ENCODE measurements at places on chromosomes 5 and 9.

DNA sequence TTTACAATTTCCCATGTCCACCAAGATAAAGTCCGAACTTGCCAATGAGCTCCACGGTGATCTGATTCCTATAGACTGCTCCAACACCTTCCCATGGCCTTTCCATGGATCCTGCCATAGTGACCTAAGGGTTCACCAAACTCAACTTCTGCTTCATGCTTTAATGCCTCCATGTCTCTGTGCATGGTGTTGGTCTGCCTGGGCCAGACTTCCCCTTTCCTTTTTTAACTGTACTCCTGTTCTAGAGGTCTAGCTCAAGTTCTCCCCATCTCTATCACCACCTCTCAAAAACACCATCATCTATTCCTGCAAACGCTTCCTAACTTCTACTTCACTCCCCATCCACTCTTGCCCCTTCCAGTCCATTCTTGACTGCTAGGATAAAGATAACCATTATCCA lies 14.8 kb upstream of the SMARCA2 start:
- no peak for DNase-seq

GRCh38 chr5:484556-484955 lies 39.7 kb downstream of the SLC9A3 start:
- no peak for DNase-seq

GRCh38 chr9:108083160-108083750 lies 593.7 kb upstream of the KLF4 start:
- no peak for DNase-seq

GRCh38 chr9:35760651-35761050 lies 6.6 kb upstream of the MSMP start:
- DNase-seq = no peak

DNA sequence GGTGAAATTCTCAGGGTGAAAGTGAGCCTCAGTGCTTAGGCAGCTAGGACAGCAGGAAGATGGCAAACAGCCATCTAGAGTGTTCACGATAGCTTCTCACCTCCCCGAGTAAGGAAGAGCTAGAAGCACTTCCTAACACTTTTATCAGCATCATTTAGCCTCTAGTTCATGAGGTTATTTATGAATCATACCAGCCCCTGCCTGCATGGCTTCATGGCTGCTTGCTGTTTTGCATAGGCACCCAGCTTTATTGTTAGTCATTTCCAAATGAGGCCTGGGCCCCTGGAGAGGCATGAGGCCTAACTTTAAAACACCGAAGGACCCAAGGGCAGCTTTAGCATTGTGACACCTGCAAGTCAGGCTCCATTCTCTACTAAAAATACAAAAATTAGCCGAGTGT lies 134.9 kb upstream of the PANK3 start:
- DNase-seq = no peak

DNA sequence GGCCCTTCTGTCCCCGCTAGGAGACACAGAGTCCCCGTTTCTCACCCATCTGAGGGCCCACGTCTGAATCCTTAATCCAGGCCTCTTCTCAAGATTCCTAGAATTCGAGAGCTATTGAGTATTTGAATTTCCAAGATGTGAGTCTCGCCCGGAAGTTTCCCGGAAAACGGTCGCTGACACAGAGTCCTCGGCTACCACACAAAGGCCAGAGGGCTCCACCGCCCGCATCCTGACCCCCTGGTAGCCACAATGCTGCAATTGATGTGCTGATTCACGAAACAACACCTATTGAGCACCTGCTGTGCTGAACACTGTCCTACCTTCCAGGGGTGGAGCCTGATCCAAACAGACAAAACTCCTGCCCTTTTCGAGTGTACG lies 670 bp upstream of the FBP1 start:
- DNase-seq = no peak

DNA sequence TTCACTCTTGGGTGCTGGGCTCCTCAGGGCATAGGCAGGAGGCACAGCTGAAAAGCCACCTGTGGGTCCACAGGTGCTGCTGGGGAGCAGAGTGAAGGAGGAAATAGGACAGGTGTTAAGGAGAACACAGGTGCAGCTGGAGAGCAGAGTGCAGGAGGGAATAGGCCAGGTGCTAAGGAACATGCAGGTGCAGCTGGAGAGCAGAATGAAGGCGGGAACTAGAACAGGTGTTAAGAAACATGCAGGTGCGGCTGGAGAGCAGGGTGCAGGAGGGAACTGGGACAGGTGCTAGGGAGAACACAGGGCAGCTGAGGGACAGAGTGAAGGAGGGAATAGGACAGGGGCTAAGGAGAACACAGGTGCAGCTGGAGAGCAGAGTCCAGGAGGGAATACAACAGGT lies 43.8 kb upstream of the PLEKHG4B start:
- DNase-seq = no peak

DNA sequence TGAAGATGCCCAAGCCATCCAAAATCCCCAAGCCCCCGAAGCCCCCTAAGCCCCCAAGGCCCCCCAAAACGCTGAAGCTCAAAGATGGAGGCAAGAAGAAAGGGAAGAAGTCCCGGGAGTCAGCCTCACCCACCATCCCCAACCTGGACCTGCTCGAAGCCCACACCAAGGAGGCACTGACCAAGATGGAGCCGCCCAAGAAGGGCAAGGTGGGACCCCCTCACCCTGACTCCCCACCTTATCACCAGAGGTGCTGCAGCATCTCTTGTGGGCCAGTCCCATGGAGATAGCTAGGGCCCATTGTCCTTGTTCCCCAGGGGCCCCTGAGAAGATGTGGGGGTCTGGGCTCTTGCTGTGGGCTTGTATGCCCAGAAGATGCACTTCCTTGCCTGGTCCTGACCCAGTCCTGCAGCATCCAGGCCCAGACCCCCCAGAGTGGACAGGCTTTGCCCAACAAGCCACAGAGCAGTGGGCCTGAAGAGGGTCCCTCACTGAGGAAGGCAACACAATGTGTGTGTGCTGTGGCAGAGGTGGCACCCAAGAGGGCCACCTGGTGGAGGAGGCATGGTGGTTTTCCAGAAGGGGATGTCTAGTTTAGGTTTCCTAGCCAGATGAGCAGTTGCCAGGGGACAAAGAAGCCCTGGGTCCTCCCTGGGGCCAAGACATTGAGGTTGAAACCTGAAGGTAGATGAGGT lies 84.1 kb downstream of the PHF2 start:
- no peak for DNase-seq

Measured in stimulated activated CD8-positive, alpha-beta memory T cell treated with anti-CD3 and anti-CD28 coated beads, Interleukin-15, amount 100 ng/mL, for 1 hour (primary cell).